ENCODE measurements at places on chromosomes 6 and 20.

- no peak for DNase-seq
Measured at GRCh38 chr6:90424580-90424979, 127.9 kb upstream of the BACH2 start.

GRCh38 chr20:49415005-49415667, 67.3 kb downstream of the KCNB1 start:
- no peak for DNase-seq

DNA sequence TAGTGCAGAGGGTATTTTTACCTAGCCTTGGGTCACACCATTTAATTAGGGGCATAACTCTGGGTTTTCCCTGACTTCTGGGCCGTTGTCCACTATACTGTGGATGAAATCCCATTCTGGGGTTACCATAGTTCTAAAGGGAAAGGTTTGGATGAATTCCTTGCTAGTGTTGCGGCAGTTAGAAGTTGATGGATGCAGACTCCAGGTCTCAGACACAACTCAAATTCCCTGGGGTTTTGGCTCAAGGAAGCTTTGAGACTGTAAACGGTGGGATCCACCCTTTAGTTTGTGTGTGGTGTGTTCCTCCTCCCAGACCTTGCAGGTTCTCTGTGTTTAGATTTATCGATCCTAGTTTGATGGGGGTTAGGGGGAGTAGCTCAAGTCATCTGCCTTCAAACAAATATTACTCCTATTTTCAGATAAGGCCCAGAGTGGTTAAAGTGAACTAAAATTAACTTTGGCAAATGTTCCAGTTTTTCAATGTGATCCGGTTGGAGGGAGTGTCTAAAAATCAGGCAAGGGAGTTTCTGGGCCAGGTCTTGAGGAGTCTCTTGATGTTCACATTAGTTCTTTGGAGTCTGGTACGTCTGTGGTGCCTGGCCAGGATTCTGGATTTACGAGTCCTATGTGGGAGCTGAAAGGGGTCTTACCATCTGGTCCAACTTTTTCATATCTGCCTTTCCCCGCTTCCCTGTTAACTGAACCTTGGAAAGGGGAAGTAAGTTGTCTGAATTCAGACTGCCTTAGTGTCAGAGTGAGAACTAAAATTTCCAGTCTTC, 1.5 kb downstream of the RALY start:
- no peak for DNase-seq

- DNase-seq = no peak
Measured at GRCh38 chr6:12467706-12468670, 177.8 kb downstream of the EDN1 start.

DNA sequence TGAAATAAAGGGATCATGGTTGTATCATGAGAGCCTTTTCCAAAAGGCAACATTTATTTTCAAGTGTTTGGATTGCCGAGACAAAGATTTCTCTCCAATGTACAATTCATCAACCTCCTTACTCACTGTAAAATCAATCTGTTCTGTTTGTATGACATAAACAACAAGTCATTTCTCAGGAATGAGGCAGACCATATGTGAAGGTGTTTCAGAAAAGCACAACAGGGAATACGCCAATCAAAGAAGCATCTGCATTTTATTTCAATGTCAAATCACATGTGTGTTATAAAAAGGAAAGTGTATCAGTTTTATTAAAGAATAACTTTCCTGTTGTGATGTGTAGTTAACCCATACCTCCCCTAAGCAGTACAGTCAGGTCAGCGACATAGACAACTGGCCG, 653.7 kb downstream of the TFAP2A start:
- DNase-seq = no peak

DNA sequence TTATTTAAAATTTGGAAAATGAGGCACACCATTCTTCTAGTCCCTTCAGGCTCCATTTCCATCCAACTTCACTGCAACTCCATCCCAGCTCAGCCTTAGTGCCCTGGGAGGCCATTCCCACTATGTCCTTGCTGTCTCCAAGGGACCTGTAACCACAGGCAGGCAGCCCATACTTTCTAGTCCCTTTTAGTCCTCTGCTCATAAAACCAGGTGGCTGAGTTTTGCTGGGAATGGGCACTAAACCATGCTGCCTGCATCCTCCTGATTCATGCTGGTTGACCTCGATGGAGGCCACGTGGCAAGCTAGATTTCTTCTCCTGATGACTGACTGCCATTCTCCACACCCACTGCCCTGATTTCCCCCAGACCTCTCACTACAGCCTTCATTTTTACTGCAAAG, 27.5 kb upstream of the MYMX start:
- DNase-seq = no peak

GRCh38 chr6:46748940-46749503, 2.3 kb downstream of the ANKRD66 start:
- no peak for DNase-seq

Data from T-cell (primary cell).